ENCODE measurements at places on chromosomes 7 and 10.
A peak's percentile ranks its signal among the peaks of the same experiment; 100 is the strongest.

DNA sequence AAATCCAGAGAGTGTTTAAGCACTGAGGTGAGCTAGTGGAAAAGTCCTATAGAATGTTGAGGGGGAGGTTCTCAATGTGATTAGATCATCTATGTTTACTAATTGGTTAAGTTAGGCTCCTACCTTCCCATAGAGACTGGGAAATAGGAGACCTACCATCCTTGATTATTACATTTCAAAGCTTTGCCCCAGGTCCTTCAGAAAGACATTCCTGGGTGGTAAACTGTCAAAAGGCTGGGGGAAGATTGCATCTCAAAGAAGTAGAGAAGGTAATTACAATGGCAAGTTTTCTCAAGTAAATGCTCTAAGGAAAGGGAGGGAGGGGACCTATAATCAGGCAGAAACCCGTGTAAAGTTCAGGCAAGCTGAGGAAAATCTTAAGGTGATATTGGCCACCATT is 247.8 kb upstream of the SMIM30 start:
- DNase-seq, result no peak

GRCh38 chr7:23210506-23210905 is 28.7 kb downstream of the NUP42 start:
- no peak for DNase-seq

DNA sequence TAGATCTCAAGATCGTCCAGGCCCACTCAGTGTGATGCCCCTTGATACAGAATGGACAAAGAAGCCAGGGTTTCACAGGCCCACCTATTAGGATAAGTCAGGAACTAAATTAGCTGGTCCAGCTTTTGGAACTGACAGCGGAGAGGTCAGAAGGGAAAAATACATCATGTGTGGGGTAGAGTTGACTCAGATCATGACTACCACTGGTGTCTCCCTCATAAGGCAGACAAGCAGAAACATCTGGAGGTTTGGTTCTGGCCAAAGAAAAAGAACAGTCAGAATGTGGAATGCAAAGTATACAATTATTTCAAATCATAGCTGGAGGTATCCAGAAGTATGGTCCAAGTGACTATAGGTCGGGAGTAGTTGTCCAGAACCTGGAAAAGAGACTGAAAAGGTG is 621.1 kb upstream of the CELF2 start:
- DNase-seq, result no peak

DNA sequence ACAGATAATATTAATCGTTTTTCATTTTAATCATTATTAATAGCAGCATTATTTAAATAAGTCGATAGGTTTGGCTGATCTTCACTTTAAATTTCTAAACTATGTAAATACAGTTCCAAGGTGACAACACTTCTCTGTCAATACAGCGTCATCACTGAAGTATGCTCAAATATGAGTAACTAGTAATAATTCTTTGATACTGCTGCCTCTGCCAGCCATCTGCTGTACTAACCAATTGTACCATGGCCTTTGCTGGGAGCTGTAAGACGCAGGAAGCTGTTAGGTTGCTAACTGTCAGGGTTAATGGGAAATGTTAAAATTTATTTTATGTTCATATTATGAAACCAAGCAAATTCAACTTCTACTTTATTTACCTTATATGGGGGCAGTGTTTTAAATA is 1650.5 kb upstream of the LRRTM3 start:
- no peak for DNase-seq

DNA sequence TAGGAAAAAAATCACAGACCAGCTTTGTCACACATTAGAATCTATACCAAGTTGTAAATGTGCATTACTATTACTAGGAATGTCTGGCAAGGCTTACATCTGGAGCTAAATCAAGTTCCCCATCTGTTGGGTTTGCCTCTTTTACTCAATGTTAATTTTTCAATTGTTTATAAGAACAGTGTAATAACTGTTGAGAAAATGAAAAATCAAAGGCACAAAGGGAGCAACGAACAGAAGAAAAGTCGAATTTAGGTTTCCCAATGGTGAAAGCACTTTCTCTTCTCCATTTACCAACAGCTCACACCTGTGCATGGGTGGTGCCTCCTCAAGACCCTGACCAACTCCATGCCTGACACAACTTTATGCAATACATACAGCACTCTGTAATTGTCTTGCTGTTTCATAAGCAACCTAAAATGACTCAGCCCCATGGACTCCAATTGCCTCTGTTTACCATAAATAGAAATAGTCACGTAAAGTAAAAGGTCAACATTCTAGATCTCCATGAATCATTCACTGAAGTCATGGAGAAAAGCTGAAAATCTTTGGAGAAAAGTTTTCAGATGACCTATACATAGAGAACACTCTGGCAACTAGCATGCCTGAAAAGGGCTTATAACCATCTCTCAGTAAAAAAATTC is 95.5 kb upstream of the KCNIP2 start:
- DNase-seq, result no peak

GRCh38 chr10:103470761-103471653 is 8.0 kb downstream of the CALHM3 start:
- DNase-seq, result peak; percentile 91

GRCh38 chr7:48237354-48237753 is 66.1 kb downstream of the ABCA13 start:
- DNase-seq, result no peak

DNA sequence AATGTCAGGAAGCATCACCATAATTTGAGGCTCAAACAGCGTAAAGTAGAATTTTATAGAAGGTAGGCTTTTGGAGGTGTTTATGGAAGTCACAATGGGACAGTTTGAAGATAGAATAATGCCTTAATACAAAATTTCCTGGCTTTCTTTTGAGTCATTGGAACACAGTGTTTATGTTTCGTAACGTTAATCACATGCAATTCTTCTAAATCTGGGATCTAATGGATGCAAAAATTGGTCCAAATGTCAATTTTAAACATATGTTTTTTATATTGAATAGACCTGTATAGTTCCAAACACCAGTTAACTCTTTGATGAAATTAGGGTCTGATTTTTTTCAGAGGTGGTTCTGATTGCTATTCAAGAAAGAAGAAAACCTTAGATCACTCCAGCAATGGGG is 86.5 kb upstream of the HPS1 start:
- no peak for DNase-seq

- no peak for DNase-seq
Observed at GRCh38 chr7:28052933-28053332, 127.7 kb downstream of the JAZF1 start.

- no peak for DNase-seq
Observed at GRCh38 chr10:124496150-124496549, 34.5 kb downstream of the LHPP start.

- DNase-seq, result no peak
Observed at GRCh38 chr7:139749545-139749944, 28.3 kb downstream of the HIPK2 start.

DNA sequence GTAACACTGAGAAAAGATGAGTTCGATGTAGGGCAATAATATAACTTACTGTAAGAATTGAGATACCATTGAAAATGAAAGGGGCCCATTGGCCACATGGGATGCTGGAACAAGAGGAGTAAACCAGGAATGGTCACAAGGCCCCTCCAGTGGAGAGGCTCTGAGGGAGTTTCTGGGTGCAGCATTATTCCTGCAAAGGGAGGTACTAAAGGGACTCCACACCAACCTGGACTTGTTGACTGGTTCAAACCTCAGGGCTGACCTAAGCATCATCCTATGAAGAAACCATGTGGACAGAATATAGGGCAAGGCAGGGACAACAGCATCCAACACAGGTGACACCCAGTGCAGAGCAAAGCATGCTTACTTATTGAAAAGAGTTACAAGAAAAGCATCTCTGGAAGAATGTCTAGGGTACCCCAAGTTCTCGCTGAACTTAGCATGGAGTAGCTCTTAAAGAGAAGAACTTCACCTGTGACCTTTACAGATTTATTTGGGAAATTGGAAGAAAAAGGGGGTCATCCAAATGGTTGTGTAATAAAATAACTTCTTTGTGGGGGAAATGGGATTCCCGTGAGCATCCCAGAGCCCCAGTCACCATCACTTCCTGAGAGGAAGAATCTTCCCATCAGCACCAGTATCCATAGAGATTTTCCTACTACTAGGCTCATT is 34.7 kb downstream of the PRSS2 start:
- no peak for DNase-seq

GRCh38 chr10:17643339-17643754 is 604 bp upstream of the STAM start:
- no peak for DNase-seq

DNA sequence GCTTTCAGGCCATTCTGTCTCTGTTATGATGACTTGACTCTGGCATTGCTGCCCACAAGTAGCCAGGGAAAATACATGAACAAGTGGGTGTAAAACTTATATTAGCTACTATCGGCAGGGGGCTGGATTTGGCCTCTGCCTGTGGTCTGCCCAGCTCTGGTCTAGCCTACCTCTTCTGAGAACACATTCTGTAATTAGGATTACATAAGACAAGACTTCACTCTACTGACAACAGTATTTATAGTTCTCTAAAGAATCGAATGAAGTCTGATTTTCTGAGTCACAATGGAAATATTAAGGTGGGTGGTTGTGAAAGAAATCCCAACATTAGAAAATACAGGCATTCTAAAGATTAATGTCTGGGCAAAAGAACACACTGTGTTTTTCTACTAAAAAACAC is 55.5 kb downstream of the DLD start:
- no peak for DNase-seq

DNA sequence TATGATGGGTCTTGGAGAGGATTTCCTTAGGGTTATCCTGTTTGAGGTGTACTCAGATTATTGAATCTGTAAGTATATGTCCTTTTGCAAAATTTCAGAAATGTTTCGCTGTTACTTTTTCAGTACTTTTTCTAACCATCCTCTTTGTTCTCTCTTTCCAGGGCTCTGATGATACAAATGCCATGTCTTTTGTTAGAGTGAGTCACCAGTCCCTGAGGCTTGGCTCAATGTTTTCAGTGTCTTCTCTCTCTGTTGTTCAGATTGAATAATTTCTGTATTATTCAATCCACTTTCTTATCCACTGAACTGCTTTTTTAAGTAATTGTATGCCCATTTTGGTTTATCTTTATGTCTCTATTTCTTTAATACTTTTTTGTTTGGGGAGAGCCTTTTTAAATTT is 449.4 kb downstream of the TNS3 start:
- DNase-seq, result no peak

- no peak for DNase-seq
Observed at GRCh38 chr7:127870231-127870907, 160.9 kb downstream of the LRRC4 start.

GRCh38 chr10:43963379-43963778 is 314.7 kb upstream of the ZNF32 start:
- no peak for DNase-seq

DNA sequence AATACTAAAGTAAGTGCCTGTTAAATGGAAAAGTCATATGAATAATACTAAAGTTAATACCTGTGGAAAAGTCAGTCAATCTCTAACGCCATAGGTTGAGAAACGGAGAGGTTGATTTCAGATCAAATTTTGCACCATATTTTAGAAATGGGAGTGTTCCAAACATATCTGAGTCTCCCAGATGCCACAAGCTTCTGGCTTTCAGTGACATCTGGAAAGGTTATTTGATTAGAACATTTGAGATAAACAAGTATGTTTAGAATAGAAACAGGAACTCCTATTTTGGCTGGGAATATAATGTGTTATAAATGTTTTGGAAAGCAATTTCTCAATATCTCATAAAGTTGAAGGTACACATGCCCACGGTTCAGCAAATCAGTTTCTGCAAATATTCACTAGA is 5.8 kb downstream of the MACC1 start:
- DNase-seq, result no peak

- no peak for DNase-seq
Observed at GRCh38 chr7:149457766-149458165, 3.1 kb downstream of the ZNF777 start.

Data from bone marrow (tissue), 2 donors.